ENCODE measurements at places on chromosomes 3 and 15.

DNA sequence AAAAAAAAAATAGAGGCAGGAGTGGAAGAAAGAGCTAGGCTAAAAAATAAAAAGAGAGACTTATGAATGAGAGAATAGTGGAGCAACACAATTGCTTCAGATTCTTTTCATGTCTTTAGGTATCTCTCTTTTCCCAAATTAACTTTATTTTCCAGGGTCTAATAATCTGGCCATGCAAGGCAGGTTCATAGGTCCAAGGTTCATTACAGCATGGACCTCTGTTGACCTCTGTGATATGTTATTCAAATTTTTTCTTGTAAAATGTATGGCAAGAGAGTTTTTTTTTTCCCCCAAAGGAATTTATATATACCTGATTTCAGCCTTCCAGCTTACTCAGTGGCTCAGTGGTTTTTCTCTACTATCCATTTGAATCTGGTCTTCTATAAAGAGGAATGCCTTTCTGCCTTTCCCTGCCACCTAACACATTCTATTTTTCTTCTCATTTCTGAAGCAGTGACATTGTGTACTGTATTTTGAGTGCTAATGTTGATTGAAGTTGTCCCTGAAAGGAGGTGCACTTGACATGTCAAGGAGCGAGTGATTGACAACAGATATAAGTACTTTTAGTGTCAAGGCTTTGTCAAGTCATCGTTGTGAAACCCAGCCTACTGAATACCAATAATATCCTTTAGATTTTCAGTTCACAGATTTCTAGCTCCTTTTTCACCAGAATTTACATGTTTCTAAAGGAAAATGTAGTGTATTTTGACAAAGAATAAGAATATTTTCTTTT lies 118.5 kb downstream of the MAP2K5 start:
- no peak for DNase-seq

DNA sequence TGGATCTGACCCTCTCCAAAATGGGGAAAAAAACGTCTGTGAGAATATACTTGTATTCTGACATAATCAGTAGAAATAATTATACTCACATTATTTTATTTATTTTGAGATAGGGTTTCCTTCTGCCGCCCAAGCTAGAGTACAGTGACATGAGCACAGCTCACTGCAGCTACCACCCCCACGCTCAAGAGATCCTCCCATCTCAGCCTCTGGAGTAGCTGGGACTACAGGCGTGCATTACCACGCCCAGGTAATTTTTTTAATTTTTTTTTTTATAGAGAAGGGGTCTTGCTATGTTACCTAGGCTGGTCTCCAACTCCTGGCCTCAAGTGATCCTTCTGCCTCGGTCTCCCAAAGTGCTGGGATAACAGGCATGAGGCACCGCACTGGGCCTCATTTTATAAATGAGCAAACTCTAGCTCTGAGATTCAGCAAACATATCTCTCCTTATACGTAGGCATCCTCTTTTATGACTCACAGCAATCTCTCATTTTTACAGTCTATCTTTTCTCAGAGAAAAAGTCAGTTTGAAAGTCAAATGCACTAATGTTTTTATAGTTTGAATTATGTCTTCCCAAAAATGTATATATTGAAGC lies 989 bp upstream of the VGLL3 start:
- no peak for DNase-seq

DNA sequence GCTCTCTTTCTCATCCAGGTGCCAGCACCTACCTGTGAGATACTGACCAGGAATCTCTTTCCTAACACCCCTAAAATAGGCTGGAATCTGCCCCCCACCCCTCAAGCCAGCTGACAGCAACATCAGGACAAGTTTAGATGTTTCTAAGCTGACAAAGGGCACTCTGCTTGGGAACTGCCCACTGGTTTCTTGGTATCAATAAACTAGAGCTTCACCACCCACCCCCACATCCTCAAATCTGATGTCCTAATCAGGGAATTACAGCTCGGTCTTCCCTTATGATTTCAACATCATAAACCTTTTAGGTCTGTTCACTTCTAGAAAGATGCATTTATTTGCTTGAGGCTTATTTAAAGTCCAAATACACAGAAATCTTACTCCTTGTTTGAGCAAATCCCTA lies 34.7 kb downstream of the CEP19 start:
- DNase-seq, result no peak

GRCh38 chr15:95202569-95203349 lies 971.4 kb downstream of the MCTP2 start:
- DNase-seq, result no peak

DNA sequence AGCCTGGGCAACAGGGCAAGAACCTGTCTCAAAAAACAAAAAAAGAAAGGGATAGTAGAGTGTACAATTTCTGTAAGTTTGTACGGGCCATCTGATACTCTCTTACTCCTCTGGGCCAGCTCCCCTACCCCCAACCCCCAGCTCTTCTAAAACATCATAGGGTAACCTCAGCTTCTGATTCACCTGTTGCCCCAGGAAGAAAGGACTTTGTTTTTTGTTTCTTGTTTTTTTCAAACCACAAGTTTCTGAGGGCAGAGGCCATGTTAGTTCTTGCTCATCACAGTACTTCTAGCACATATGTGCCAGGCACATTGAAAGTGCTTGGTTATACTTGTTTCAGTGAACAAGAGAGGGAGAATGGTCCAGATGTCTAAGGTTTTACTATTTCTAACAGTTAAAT lies 20.2 kb downstream of the ATOSA start:
- DNase-seq, result no peak

DNA sequence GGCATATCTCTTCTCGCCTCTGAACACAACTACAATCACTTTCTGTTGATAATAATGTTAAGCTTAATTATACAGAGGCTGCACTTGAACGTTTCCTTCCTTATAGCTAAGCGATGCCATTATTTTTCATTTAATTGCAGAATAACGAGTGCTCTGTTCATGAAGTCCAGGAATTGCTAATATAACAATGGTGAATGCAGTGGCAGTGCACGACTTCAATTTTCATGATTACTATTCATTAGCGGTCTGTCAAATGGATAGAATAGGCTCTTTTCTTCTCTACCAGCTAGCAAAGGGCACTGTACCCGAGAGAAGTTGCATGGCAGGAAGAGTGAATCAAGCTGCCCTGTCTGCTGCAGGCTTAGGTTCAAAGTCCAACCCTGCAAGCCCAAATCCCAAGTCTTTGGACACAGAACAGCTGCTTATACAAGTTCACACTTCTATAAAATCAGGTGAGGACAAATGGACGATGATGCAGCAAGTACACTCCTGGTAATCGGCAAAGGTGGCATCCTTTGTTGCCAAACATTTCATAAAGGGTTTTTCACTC lies 75.6 kb downstream of the PDZRN3 start:
- DNase-seq, result no peak

Measured in T-helper 2 cell (primary cell).